ENCODE measurements at places on chromosomes 1 and 21.

DNA sequence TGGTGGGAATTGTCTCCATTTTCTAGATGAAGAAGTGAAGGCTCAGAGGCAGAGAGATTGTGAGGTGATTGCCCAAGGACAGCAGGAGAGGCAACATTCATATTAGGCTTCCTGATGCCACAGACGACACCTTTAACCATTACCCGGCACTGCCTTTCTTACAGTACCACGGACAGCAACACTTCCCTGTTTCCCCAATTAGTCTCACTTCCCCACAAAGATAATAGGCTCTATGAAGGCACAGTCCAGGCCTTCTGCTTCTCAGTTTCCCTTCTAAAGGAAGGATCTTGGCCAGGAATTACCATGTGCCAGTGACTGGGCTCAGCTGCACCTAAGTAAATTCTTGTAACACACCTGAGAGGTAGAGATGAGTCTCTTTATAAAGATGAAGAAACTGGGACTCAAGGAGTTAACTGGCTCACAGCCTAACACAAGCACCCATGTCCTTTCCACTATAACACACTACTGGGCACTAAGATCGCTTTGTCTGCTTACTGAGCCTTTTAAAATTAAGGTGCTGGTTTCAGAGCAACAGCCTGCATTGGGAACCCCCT lies 9.6 kb downstream of the IGSF9 start:
- no peak for DNase-seq

DNA sequence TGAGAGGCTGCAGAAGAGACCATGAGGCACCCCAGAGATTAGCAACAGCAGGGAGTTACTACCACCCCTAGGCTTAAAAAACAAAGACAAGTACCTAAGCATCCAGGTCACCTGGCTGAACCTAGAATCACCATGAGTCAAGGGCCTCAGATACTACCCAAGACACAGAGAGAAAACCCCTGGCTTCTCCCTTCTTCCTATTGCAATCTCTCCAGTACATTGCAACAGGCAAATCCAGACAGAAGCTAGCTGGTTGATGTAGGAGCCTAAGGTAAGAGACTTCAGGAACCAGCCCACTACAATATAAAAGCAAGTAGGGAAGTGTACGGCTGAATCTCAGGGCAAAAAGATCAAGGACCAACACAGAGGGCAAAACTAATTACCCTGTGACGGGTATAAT lies 367.2 kb downstream of the PLPP3 start:
- DNase-seq = no peak

GRCh38 chr1:11169202-11169601 lies 20.0 kb upstream of the ANGPTL7 start:
- no peak for DNase-seq

GRCh38 chr1:202234331-202235002 lies 40.9 kb downstream of the LGR6 start:
- DNase-seq = no peak

DNA sequence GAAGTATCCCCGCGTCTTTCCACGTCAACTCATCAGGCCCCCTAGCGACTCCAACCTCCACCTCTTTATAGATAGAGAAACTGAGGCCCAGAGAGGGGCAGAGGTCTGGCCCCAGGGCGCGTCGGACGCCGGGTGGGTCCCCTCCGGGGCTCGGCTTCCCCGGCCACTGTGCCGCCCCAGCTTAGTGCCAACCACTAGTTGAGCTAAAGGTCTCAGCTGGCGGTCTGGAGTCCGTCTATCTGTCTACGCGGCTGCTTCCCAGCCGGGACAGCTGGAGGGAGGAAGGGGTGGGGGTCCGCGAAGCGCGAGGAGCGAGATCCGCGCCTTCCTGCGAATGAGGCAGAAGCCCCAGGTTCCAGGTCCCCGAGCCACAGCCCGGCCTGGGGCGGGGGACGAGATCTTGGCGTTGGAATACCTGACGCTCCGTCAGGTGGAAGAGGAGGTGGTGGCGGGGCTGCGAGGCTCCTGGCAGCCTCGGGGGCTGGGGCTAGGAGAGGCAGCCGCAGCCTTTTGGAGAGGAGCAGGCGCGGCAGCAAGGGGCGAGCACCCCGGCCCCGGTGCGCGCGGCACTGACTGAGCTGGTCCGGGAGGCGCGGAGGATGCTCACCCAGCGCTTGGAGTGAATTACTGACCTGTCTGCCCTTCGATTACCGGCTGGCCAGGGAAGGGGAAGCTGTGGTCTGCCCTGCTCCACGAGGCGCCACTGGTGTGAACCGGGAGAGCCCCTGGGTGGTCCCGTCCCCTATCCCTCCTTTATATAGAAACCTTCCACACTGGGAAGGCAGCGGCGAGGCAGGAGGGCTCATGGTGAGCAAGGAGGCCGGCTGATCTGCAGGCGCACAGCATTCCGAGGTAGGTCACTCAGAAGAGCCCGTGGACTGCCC lies 937 bp downstream of the PODN start:
- no peak for DNase-seq

DNA sequence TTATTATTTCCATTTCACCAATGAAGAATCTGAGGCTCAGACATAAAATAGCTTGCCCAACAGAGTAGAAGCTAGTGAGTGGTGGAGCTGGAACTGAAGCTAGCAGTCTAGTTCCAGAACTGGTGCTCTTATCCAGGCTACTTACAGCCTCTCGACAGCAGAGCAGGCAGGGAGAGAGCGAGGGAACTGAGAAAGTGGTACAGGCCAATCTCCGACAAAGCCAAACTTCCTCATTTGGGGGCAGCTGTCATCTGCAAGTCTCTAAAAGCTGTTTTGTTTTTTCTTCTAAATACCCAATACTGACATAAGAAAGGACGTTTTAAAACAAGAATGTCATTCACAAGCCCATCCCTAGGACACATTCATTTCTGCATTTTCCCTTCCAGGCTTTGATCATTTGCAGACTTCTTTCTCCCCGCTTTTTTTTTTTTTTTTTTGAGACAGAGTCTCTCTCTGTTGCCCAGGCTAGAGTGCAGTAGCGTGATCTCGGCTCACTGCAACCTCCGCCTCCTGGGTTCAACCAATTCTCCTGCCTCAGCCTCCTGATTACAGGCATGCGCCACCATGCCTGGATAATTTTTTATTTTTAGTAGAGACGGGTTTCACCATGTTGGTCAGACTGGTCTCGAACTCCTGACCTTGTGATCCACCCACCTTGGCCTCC lies 20.0 kb downstream of the YIPF1 start:
- DNase-seq = no peak

- DNase-seq = no peak
Measured at GRCh38 chr1:110166861-110167260, 16.6 kb downstream of the SLC6A17 start.

DNA sequence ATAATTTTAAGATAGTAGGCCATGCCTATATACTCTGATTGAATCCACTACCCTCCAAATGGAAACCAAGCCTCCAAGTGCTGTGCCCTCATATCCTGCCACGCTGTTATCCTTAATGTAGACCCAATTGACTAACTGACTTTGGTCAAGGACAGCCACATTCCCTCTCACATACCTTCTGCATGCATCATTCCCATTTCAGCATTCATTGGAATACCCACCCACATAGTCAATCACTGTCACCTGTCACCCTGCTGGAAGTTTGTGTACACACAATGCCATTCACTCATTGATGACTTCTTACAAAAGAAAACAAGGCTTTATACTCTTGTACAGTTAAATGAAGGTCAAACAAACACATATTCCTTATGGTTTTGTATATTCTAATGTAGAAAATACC lies 221.1 kb upstream of the PBX1 start:
- no peak for DNase-seq

- DNase-seq = no peak
Measured at GRCh38 chr1:168443899-168444298, 99.9 kb downstream of the XCL2 start.

- no peak for DNase-seq
Measured at GRCh38 chr1:8992936-8993687, 33.1 kb downstream of the SLC2A7 start.

GRCh38 chr1:36687312-36687711 lies 204.6 kb upstream of the CSF3R start:
- DNase-seq = no peak

DNA sequence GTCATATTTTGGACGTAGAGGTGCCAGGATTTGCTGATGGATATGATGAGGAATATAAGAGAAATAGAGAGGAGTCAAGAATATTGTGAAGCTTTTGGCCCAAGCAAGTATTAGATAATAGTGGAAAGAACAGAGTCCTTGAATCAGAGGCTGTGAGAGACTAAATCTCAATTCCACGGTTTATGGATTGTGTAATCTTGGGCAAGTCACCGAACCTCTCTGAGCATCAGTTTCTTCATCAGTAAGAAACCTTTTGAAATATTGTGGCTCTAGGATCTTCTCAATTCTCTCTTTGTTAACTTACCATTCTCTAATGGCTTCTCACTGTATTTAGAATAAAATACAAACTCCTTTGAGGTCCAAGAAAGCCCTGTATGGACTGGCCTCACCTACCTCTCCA lies 77.6 kb downstream of the RPS6KA1 start:
- no peak for DNase-seq

DNA sequence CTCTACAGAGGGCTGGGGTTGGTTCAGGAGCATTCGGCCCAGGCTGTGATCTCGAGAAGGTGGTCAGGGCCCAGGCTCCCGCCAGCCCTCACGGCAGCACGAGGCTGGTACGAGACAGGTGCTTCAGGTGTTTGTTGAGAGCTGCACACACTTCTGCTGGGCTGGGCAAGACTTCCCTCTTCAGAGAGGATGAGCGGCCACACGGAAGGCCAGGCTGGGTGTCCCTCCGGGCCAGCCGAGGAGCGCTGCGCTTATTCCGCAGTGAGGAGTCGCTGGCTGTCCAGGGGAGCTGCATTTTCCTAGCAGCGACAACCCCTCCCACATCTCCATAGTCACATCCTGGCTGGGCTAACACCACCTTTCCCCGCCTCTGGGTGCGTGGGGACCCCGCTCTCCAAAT lies 50.5 kb downstream of the PDE9A start:
- no peak for DNase-seq

Measured in thoracic aorta (tissue), 2 donors.